D341Med (cell line): ENCODE measurements at places on chromosomes 4 and X.

DNA sequence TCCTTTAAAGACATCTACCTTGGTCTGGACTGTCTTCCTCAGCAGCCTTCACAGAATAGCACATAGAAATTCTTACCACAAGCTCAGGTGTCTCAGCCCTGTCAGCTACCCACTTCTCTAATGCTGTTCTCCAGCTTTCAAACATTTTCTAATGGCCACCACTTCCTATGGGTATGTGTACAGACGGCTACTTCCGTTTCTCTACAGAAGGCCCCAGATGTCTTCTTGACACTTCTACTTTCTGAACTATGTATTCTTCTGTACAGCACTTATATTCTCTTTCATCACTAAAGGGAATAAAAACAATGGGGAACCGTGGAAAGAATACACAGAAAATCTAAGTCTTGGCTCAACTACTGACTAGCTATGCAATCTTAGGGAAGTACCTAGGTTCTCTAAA lies 13.3 kb downstream of the OPHN1 start:
- no peak for DNase-seq

DNA sequence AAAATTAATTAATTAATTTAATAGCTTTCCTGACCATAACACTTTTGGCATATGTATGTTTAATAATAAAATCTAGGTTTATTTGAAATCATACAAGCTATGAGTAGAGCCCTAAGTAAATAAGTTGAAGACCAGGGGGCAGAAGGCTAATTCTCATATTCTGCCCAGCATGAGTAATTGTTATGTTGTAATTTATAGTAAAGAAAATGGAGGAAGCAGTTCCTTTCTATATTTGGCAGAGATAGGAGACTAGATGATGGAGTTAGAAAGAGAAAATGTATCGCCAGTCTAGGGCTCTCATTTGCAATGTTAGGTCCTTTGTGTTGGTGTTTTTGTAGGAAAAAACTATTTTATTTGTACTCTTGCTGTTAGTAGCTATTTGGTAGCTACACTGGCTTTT lies 89.1 kb downstream of the FNIP2 start:
- no peak for DNase-seq

GRCh38 chr4:3875466-3875865 lies 109.3 kb downstream of the ADRA2C start:
- no peak for DNase-seq

DNA sequence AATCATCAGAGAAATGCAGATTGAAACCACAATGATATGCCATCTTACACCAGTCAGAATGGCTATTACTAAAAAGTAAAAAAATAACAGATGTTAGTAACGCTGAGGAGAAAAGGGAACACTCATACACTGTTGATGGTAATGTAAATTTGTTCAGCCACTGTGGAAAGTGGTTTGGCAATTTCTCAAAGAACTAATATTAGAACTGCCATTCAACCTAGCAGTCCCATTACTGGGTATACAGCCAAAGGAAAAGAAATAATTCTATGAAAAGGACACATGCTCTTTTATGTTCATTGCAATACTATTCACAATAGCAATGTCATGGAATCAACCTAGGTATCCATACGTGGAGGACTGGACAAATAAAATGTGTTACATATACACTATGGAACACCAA lies 566.3 kb downstream of the STPG2 start:
- no peak for DNase-seq

GRCh38 chr4:42641161-42641560 lies 15.7 kb downstream of the ATP8A1 start:
- DNase-seq: no peak
